ENCODE measurements at places on chromosomes 6 and 20. TPM values are rescaled to one million over a fixed set of nuclear protein-coding genes. Genes with fewer than 3 reads are reported as not detected.

HECA gene
- polyA plus RNA-seq, result 4.0 TPM

DNA sequence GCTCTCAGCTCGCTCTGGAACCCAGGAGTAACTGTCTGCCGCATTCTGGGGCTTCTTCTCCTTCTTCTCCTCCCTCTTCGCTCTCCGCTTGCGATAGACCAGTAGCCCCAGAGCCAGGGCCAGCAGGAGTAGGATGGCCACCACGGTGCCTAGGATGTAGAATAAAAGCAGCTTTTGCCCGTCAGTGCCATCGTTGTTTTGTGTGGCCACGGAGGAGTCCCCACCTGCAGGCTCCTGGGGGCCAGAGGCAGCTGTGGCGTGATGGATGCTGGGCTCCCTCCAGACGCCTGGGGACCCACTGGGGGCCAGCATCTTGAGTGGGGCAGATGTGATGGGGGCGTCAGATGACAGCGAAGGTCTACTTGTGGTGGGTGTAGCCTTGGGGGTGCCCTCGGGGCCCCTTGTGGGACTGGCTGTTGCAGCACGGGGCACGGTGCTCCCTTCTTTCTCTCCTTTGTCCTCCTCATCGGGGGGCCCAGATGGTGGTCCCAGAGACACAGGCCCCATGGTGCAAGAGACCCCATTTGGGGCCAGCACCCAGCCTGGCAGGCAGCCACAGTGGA, 1.8 kb downstream of the CD93 start:
- H3K4me1 ChIP-seq, result peaks cover 18% of the 10 kb centered on the region
- no peak overlapping the region for H3K27ac ChIP-seq
- no peaks in the 10 kb centered on the region for H3K36me3 ChIP-seq
- H3K27me3 ChIP-seq, result peaks cover 16% of the 10 kb centered on the region
- DNase-seq, result no peak

DNA sequence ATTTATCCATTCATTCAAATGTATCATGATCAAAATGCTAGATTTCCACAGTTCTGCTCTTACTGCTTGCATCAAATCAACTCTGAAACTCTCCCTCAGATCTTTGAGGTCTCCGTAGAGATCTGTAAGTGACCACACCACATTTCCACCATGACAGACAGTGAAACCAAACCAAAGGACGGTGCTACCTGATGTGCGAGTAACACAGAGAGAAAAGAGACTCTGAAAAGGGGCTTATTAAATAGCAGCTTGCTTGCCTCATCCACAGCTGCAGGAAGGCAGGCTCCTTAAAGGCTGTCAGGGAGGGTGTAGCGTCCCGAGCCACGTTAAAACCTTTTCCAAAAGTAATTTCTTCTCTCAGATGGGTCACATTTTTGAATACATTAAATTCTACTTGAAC, 335.8 kb downstream of the PACRG start:
- no peak overlapping the region for H3K27ac ChIP-seq
- H3K4me1 ChIP-seq, result no peaks in the 10 kb centered on the region
- DNase-seq, result no peak
- H3K36me3 ChIP-seq, result no peaks in the 10 kb centered on the region
- no peak overlapping the region for H3K4me3 ChIP-seq

DNA sequence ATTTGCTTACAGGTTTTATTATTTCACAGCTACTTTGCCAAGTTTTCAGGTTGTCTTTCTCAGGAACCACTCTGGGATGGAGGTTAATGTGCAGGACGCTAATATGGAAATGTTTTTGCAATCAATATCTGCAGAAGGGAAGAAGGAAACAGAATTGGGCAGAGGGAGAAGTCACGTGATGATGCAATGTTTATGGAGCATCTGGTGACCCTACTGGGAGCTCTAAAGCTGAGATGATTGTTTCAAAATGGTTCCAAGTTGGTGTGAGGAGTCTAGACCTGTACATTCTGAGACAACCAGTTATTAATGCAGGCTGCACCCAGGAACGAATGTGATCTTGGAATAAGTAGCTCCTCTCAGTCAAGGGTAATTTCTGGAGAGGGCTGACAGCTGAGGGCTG, 905.4 kb upstream of the FLRT3 start:
- no peaks in the 10 kb centered on the region for H3K27me3 ChIP-seq
- H3K4me1 ChIP-seq, result no peaks in the 10 kb centered on the region
- no peak overlapping the region for H3K27ac ChIP-seq
- DNase-seq, result no peak

GRCh38 chr20:23114018-23114417, 27.9 kb upstream of the CD93 start:
- H3K36me3 ChIP-seq, result no peaks in the 10 kb centered on the region
- no peak overlapping the region for H3K27ac ChIP-seq
- no peaks in the 10 kb centered on the region for H3K27me3 ChIP-seq
- no peak for DNase-seq
- peaks cover 5% of the 10 kb centered on the region for H3K4me1 ChIP-seq
- H3K4me3 ChIP-seq, result no peak overlapping the region
